ENCODE measurements at places on chromosomes 1 and 21. TPM values are rescaled to one million over a fixed set of nuclear protein-coding genes. Genes with fewer than 3 reads are reported as not detected.

- DNase-seq = no peak
Observed at GRCh38 chr1:203691447-203691846, 64.8 kb downstream of the ATP2B4 start.

Gene RIMS3
- 20.0 TPM for total RNA-seq

GRCh38 chr1:37948166-37948565, 1.3 kb upstream of the INPP5B start:
- DNase-seq = no peak

- DNase-seq = peak; percentile 31
Observed at GRCh38 chr21:42855937-42856335, 23.4 kb downstream of the WDR4 start.

DNA sequence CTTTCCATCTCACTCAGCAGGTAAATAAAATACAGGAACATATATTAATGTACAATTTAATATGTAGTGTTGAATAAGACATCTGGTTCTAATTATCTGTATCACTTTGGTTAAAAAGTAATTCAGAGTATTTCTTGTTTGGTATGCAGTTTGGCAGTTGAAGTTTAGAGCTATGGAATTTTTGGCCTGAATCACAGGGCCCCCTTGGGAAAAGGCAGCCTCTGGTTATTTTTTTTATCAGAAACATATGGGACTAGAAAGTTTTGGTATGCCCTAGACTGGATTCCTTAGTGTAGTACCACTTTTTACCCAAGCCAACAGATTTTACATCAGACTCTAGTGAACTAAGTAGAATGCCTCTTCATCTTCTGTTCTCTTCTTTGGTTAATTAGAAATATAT, 26.4 kb downstream of the CNST start:
- DNase-seq = no peak

- DNase-seq = no peak
Observed at GRCh38 chr1:73637264-73637663, 560.7 kb downstream of the LRRIQ3 start.

Gene ADAMTS4
- 9.0 TPM for total RNA-seq

GRCh38 chr1:2393471-2393877, 1.8 kb downstream of the RER1 start:
- DNase-seq = no peak

Gene C1orf146
- total RNA-seq = not detected

DNA sequence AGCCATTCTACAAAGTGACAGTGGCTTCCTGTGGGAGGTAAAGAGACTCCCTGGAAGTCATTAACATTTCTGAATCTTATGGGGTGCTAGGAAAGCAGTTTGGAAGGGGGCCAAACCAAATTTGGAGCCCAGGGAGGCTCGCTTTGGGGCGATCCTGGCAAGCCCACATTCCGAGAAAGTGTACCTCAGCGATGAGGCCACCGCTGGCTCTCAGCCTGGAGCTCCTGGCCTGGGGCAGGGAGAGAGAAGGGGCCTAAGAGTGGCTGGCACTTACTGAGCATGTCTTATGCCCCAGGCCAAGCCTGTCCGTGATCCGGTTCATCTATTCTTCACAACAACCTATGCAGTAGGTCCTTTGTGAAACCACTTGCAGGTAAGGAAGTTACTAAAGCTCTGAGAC, 98.8 kb downstream of the CCDC185 start:
- no peak for DNase-seq

DNA sequence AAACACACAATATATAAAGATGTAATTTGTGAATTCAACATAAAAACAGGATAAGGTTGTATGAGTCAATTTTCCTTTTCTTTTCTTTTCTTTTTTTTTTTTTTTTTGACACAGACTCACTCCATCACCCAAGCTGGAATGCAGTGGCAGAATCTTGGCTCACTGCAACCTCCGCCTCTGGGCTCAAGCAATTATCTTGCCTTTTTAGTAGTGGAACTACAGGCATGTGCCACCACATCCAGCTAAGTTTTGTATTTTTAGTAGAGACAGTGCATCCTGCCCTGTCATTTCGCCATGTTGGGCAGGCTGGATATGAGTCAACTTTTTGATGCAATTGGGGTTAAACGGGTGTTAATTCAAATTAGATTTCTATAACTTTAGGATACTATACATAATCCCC, 10.3 kb upstream of the SPRR2B start:
- DNase-seq = no peak

GRCh38 chr1:176243746-176244145, 36.7 kb upstream of the COP1 start:
- DNase-seq = no peak

DNA sequence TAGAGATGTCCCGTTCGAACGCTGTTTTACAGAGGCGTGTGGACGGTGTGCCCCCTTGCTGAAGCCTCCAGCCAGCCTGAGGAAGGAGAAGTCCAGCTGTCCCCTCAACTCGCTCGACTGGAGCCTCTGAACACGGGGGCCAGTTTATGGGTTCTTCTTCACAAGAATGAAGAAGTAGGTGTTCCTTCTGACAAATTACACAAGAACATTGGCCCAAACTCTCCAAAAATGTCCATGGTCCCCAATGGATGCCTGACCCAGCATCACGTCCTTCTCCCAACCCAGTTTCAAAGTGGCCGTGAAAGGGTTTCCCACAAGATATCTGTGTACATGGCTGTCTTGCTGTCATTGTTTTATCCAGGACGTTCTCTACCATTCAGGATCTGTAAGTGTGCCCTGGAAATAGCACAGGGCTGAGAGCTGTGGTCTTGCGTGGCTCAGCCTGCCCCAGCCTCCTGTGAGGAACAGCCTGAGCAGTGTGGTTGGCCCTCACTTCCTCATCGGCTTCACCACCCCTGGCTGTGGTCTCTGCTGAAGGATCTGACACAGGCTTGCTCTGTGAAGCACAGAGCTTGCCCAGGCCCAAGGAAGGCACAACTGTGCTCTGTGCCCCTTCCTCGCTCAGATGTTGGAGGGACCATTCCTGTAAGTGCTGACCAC, 1.0 kb upstream of the S100B start:
- no peak for DNase-seq

Gene TLCD4
- total RNA-seq = 3.3 TPM

DNA sequence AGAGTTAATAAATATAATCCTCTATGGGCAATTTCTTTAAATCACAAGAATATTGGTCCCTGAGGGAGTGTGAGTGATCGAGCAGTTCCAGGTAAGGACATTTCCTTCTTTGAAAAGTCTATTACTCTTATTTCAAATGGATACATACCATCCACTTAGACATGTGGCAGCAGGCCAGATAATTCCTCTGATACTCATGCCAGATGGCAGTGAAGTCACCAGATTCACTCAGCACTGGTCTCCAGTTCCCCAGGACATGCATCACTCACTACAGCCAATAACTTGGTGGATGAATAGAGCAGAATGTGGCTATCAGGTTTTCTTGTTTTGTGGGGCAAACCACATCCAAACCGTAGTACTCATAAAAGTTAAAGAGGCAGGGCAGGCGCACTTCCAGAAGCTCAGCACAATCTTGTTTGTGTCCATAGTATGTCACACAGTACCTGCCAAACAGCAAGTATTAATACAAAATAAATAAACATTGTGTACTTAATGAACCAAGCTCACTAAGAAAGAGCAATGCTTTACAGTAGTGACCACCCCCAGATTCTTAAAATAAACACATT, 74.2 kb upstream of the CD53 start:
- no peak for DNase-seq

- no peak for DNase-seq
Observed at GRCh38 chr1:230868736-230869385, 540 bp upstream of the C1orf198 start.

Gene ENO1
- 4,764 TPM for total RNA-seq

GRCh38 chr1:180151508-180151907, 3.2 kb upstream of the QSOX1 start:
- DNase-seq = no peak

Data from H7 (cell line).